ENCODE measurements at places on chromosomes 5 and 9.

DNA sequence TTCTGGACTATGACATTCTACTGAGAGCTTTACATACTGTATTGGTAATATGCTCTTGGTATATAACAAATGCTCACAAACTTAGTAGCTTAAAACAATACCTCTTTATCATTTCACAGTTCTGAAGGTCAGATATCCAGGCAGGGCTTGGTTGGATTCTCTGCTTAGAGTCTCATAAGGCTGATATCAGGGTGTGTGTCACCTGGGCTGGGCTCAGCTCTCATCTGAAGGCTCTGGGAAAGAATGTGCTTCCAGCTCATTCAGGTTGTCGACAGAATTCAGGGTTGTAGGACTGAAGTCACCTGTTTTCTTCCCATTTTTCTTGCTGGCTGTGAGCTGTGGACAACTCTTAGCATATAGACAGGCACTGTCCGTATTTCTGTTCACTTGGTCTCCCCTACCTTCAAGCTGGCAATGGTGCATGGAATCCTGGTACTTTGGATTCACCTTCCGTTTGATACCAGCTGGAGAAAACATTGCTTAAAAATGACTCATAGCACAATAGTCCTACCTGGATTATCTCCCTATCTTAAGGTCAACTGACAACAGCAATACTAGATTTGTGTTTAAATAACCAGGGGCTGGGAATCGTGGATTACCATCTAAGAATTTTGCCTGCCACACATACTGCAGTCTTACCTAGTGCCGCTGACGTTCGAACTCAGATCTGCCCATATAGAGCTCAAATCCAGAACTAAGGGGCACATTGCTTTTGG, 69.2 kb downstream of the RCL1 start:
- DNase-seq: no peak

DNA sequence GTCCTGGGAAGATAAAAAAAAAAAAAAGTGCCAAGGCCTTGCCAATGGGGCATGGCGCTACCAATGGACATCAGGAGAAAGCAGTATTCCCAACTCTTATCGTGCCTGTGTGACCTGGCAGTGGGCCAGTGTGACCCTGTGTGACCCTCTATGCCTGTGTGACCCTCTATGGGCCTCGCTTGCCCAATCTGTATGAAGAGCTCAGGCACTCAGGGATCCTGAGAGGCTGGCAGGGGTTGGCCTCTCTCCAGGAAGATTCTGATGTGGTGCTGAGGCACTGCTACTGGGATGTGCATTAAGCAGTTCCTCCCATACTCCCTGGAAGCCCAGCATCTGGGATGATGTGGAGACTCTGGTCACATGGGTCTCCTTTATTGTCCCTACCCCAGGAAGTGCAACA, 179.2 kb downstream of the MACROH2A1 start:
- no peak for DNase-seq

GRCh38 chr5:16051246-16051755, 128.3 kb downstream of the MARCHF11 start:
- no peak for DNase-seq

- peak; percentile 33 for DNase-seq
Observed at GRCh38 chr5:149550268-149550583, 1.0 kb downstream of the CSNK1A1 start.

GRCh38 chr9:121720311-121721057, 69.0 kb downstream of the DAB2IP start:
- DNase-seq: no peak

DNA sequence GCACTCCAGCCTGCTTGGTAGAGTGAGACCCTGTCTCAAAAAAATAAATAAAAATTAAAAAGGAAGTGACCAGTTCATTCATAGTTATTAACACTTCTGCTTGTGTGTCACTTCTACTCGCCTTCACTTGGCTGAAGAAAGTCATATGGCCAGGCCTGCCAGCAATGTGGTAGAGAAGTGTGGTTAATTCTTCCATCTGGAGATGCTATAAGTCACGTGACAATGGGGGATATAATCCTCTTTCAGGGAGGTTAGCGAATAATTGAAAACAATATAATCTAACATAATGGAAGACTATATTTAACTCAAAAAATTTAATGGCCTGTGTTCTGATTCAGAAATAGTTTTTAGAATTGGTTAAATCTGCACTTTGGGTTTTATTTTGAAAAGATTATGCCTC, 305.6 kb downstream of the DOCK8 start:
- DNase-seq: no peak
